Activated CD8-positive, alpha-beta memory T cell treated with anti-CD3 and anti-CD28 coated beads, Interleukin-2, amount 10 ng/mL, durations not matched to agents 7 days and 5 days (primary cell): ENCODE measurements at places on chromosomes 7 and 10. TPM values are rescaled to one million over a fixed set of nuclear protein-coding genes. Genes with fewer than 3 reads are reported as not detected.
A peak's percentile ranks its signal among the peaks of the same experiment; 100 is the strongest.

GRCh38 chr7:6164491-6164890, 107.9 kb downstream of the CYTH3 start:
- no peak for DNase-seq
- no peak overlapping the region for H3K27ac ChIP-seq
- no peak overlapping the region for H3K4me3 ChIP-seq
- peaks cover 22% of the 10 kb centered on the region for H3K4me1 ChIP-seq
- H3K36me3 ChIP-seq = peaks cover 6% of the 10 kb centered on the region
- H3K27me3 ChIP-seq = no peaks in the 10 kb centered on the region

DNA sequence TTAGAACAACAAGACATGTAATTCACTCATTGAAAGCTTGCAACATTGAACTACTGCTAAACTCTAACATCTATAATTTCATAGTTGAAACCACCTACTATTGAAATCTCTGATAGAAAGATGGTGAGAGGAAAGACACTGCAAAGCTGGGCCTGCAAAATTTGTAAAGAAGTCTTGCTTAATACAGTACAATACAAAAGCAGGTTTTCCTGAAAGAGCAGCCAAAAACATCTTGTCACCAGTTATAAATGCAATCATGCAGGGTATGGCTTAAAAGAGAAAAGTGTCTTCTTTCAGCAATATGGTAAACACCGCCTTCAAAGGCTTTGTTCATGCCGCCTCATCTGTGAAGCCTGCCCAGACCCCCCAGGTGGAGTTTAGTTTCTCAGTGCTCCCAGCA, 109.2 kb downstream of the ANK3 start:
- H3K4me3 ChIP-seq = no peak overlapping the region
- no peak overlapping the region for H3K27ac ChIP-seq
- no peaks in the 10 kb centered on the region for H3K36me3 ChIP-seq
- no peak for DNase-seq

DNA sequence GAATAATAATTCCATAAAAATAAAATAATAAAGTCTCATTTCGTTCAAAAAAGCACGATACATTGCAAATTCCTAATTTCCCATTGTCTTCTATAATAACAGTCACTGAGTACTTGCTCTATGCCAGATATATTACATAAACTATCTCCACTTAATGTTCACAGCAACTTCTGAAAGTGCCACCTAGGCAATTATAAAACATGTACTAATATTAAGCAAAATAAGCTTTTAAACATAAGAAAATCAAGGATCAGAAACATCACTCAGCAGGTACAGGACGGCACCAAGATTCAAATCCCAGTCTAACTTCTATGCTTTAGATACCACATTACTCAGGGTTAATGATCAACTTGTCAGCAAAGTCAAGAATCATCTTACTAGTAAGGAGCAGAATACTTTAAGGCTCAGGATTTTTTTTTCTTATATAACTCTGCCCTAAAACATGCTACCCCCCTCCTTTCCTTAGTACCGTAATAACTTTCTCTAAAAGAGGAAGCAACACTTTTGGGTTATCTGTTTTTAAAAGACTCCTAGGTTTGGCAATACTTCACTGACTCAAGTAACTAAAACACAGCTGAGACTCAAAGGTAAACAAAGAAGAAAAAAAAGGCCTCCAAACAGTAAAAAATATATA, 51.3 kb downstream of the USP6NL start:
- no peaks in the 10 kb centered on the region for H3K36me3 ChIP-seq
- H3K4me1 ChIP-seq = peaks cover 5% of the 10 kb centered on the region
- H3K4me3 ChIP-seq = no peak overlapping the region

DNA sequence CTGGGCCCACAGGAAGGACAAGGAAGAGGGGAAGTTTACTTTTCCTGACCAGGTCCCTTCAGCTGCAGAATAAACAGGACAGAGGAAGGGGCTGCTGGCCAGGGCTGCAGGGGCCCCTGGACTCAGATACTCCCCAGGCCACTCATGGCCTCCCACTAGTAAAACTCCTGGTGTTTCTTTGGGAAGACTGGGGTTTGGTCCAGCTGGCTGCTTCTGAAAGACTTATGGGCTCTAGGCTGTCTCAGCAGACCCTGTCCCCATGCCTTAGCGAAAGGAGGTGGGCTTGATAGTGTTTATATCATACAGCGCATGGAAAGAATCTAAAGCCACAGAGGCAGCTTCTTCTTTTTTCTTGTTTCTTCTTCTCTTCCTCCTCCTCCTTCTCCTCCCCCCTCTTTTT, 56.4 kb downstream of the PALD1 start:
- H3K27me3 ChIP-seq = peaks cover 8% of the 10 kb centered on the region
- H3K27ac ChIP-seq = no peak overlapping the region
- no peak for DNase-seq

- H3K4me3 ChIP-seq = peak overlapping the region; percentile 94
- peak; percentile 61 for DNase-seq
- no peaks in the 10 kb centered on the region for H3K27me3 ChIP-seq
- H3K36me3 ChIP-seq = peaks cover 62% of the 10 kb centered on the region
- peaks cover 39% of the 10 kb centered on the region for H3K4me1 ChIP-seq
Measured at GRCh38 chr10:73774637-73775036, 7.2 kb upstream of the CHCHD1 start.

- peaks cover 11% of the 10 kb centered on the region for H3K27me3 ChIP-seq
- H3K36me3 ChIP-seq = no peaks in the 10 kb centered on the region
- H3K4me3 ChIP-seq = no peak overlapping the region
- no peak overlapping the region for H3K27ac ChIP-seq
- no peak for DNase-seq
Measured at GRCh38 chr10:78745441-78745840, 323.3 kb upstream of the ZMIZ1 start.

DNA sequence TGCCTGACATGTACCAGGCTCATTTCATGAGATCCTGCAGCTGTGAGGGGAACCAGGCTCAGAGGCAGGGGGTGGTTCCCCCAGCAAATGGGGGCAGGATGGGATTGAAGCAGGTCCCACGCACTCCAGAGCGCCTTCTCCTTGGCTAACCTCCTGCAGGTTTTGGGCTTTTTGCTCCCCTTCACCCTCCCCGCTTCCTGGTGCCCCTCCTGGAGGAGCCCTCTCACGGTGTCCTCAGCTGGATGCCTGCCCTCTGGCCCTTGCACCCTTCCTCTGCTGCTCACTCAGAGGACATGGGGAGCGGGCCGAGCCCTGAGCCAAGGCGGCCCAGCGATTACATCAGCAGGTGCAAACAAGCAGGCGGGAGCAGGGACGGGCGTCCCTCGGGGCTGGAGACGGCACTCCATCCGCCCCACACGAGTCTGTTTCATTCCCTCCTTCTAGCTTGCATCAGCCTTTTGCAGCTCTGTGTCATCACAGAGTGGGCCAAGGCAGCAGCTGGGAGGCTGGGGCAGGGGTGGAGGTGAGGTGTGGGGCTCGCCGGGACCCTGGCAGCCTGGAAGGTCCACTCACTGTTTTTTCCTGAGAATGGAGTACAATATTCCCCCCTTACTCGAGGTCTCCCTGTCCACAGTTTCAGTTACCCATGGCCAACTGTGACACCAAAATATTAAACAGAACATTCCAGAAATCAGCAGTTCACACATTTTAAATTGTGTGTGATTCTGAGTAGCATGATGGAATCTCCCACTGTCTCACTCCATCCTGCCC, 52.7 kb upstream of the SLC29A3 start:
- H3K27me3 ChIP-seq = no peaks in the 10 kb centered on the region
- H3K36me3 ChIP-seq = no peaks in the 10 kb centered on the region
- no peak overlapping the region for H3K27ac ChIP-seq
- no peak overlapping the region for H3K4me3 ChIP-seq
- DNase-seq = no peak

GRCh38 chr10:126502441-126502840, 114.2 kb upstream of the ADAM12 start:
- H3K36me3 ChIP-seq = no peaks in the 10 kb centered on the region
- no peak overlapping the region for H3K4me3 ChIP-seq
- H3K27ac ChIP-seq = no peak overlapping the region
- no peaks in the 10 kb centered on the region for H3K4me1 ChIP-seq

DNA sequence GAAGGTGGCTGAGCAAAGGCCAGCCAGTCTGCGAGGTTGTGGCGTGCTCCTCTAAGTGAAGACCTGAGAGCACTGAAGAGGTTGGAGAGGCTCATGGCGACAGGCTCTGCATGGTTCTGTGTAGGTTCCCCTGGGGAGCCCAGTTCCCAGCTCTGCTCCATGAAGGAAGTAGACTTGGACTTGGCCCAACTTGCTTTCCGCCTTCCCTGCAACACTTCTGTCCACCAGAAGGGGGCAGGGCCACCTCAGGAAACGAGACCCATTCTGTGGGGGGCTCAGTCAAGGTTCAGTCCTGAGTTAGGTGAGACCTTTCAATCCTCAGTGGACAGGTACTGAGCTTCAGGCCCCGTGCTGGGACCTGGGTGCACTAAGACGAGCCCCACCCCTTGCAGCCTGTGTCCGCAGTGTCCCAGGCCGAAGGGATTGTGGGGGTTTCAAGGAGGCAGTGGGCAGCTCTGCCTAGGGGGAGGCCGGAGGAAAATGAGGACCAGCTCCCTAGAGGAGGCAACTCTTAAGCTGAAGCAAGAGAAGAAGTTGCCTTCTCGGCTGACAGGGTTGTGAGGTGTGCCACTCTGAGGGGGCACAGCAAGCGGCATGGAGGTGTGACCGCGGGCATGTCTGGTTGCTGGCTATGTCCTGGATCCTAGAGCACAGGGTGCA, 15.0 kb upstream of the PCBD1 start:
- H3K27ac ChIP-seq = no peak overlapping the region
- no peaks in the 10 kb centered on the region for H3K4me1 ChIP-seq
- no peak overlapping the region for H3K4me3 ChIP-seq
- peak; percentile 50 for DNase-seq

DNA sequence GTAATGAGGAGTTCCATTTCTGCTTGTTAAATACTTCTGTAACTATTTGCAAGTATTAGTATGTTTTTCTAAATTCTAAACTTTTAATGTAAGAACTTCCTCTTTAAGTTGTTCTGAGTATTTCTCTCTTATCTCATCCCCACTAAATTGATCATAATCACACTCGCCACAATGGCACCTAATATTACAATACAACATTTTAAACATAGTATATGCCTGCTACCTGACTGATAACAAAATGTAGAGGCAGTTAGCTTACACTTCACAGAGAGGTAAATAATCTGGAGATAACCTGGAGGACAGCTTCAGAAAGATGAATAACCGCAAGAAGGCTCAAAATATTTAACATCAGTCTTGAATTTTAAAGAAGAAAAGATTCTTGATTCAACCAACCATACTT, 48.6 kb downstream of the HIBADH start:
- H3K27me3 ChIP-seq = no peaks in the 10 kb centered on the region
- DNase-seq = no peak
- H3K4me3 ChIP-seq = no peak overlapping the region

- no peak for DNase-seq
- H3K27ac ChIP-seq = no peak overlapping the region
Measured at GRCh38 chr7:20404320-20404719, 73.6 kb downstream of the ITGB8 start.

- H3K36me3 ChIP-seq = no peaks in the 10 kb centered on the region
- no peak for DNase-seq
- H3K4me1 ChIP-seq = peaks cover 12% of the 10 kb centered on the region
- H3K27me3 ChIP-seq = peaks cover 2% of the 10 kb centered on the region
- no peak overlapping the region for H3K27ac ChIP-seq
Measured at GRCh38 chr7:143322760-143323633, 7.1 kb downstream of the CLCN1 start.

- peak overlapping the region; percentile 68 for H3K27ac ChIP-seq
- DNase-seq = no peak
- H3K36me3 ChIP-seq = peaks cover 68% of the 10 kb centered on the region
- no peak overlapping the region for H3K4me3 ChIP-seq
- peaks cover 59% of the 10 kb centered on the region for H3K4me1 ChIP-seq
Measured at GRCh38 chr7:76343294-76343930, 15.4 kb downstream of the YWHAG start.

DNA sequence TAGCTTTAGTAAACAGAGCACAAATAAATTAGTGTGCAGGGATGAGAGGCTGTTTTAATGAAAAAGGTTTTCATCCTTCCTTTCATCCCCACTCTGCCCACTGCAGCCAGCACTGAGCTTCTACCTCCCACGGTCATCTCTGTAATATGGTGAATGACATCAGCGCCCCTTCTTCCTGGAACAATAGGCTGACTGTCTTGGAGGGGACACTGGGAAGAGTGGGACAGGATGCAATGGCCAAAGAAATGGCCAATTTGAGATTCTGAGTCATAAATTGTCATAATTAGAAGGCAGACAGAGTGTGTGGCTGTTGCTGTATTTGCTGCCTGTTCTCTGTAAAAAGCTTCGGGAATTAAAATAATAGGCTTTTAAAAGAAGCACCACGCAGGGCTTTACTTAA, 126.7 kb upstream of the CALN1 start:
- no peak overlapping the region for H3K27ac ChIP-seq
- DNase-seq = no peak
- no peaks in the 10 kb centered on the region for H3K36me3 ChIP-seq
- H3K4me1 ChIP-seq = no peaks in the 10 kb centered on the region
- no peaks in the 10 kb centered on the region for H3K27me3 ChIP-seq

- H3K4me1 ChIP-seq = no peaks in the 10 kb centered on the region
- DNase-seq = no peak
- peaks cover 3% of the 10 kb centered on the region for H3K36me3 ChIP-seq
Measured at GRCh38 chr10:93437086-93437945, 44.8 kb downstream of the MYOF start.

GRCh38 chr10:68310531-68310930, 21.3 kb upstream of the HNRNPH3 start:
- H3K4me3 ChIP-seq = no peak overlapping the region
- H3K27ac ChIP-seq = no peak overlapping the region
- peaks cover 3% of the 10 kb centered on the region for H3K36me3 ChIP-seq
- H3K4me1 ChIP-seq = peaks cover 7% of the 10 kb centered on the region
- DNase-seq = no peak

- DNase-seq = no peak
- H3K27me3 ChIP-seq = peaks cover 68% of the 10 kb centered on the region
- H3K27ac ChIP-seq = no peak overlapping the region
- H3K36me3 ChIP-seq = peaks cover 1% of the 10 kb centered on the region
- H3K4me3 ChIP-seq = no peak overlapping the region
- peaks cover 4% of the 10 kb centered on the region for H3K4me1 ChIP-seq
Measured at GRCh38 chr10:30656233-30656632, 26.7 kb upstream of the LYZL2 start.

The MSS51 gene
- total RNA-seq = 2.9 TPM

The SPDYE16 gene
- 0.52 TPM for total RNA-seq

The SLC26A3 gene
- total RNA-seq = not detected

The VAX1 gene
- total RNA-seq = not detected

The HECW1 gene
- not detected for total RNA-seq

The PIK3AP1 gene
- total RNA-seq = 11.5 TPM

The ZNF425 gene
- total RNA-seq = 0.91 TPM

The POLR2J gene
- total RNA-seq = 52.9 TPM

The ZNF282 gene
- 49.7 TPM for total RNA-seq

The ERVW-1 gene
- not detected for total RNA-seq
